Stimulated activated CD8-positive, alpha-beta memory T cell treated with anti-CD3 and anti-CD28 coated beads, Interleukin-4, amount 100 ng/mL, for 4 hours (primary cell): ENCODE measurements at places on chromosomes 6 and 20.

DNA sequence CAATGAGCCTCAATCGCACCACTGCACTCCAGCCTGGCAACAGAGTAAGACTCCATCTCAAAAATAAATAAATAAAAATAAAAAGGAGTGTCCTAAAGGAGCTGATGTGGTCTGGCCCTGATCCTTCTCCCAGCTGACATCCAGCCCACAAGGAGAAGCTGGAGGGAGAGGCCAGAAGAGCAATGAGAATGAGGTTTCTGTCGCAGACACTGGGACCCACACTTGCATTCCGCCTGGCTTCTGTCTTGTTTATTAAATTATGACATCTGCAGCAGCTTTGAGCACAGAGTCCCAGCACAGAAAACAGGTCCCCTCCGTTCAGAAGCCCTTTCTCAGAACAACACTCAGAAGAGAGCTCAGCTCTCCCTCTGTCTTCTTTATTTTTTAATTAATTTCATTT is 10.3 kb upstream of the E2F1 start:
- DNase-seq, result no peak

DNA sequence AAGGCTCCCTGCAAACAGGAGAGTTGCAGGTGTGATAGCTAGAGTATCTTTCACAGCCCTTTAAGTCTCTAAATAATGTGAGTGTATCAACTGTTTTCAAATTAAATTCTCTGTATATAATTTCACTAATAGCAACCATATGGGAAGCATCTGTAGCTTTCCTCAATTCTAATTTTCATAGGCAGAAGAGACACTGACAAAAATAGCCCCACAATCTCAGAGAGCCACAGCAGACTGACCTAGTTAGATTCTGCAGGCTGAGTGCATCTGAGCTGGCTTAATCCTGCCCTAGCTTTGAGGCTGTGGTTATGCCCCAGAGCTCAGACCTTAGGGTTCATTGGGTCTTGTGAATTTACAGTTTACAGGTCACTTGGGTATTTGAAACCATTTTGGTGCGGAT is 63.9 kb downstream of the MAP7 start:
- no peak for DNase-seq

DNA sequence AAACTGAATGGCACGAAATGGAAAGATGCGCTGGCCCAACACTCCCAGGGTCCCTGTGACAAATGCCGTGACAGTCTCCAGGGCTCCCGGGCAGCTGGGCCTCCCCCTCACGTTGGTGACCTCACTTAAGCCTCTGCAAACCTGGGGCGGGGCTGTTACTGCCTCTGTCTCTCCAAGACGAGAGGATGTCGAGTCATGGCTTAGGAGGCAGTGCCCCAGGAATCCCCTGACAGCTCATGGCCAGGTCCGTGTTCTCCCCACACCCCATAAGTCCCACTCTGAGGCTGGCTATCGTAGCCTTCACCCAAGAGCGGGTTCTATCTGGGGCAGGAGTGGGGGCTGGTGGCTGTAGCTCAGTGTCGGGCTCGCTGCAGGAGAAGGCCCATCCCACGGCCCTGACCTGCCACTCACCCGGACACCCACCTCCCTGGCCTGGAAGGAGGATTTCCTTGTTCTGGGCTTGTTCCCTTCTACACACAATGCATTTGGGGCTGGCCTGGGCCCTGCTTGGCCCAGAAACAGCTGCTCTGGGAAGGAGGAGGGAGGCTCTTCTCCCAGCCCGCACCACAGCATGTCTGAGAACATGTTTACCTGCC is 5.6 kb upstream of the RPS21 start:
- no peak for DNase-seq

DNA sequence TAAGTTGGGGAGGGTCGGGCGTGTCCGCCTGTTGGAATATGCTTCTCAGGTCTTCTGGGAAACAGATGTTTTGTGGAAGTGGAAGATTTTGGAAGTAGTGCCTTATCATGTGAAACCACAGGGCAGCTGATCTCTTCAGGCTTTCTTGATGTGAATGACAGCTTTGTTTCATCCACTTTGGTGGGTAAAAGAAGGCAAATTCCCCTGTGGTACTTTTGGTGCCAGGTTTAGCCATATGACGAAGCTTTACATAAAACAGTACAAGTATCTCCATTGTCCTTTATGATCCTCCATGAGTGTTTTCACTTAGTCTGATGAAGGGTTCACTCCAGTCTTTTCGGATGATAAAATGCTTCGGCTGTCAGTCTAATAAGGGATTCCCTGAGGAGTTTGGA is 4.6 kb downstream of the IRF4 start:
- DNase-seq, result no peak

DNA sequence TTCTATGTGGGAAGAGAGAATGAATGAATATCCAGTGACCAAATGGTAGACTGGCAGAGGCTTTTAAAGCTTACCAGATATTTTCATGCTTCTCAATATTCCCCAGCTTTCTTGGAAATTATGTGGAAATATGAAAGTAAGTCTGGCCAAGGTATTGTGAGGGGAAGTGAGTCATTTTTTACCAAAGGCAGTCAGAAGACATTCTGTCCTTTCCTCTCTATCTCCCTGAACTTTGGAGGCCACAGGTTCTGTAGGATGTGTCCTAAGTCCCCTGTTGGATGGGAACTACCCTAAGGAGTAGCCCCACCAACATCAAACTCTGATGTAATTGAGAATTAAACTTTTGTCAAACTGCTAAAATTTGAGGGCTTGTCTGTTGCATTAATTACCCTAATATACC is 593.8 kb upstream of the NRSN1 start:
- DNase-seq, result no peak

GRCh38 chr6:31175971-31176370 is 5.5 kb upstream of the POU5F1 start:
- no peak for DNase-seq

GRCh38 chr6:163201855-163202254 is 212.7 kb upstream of the QKI start:
- DNase-seq, result no peak

DNA sequence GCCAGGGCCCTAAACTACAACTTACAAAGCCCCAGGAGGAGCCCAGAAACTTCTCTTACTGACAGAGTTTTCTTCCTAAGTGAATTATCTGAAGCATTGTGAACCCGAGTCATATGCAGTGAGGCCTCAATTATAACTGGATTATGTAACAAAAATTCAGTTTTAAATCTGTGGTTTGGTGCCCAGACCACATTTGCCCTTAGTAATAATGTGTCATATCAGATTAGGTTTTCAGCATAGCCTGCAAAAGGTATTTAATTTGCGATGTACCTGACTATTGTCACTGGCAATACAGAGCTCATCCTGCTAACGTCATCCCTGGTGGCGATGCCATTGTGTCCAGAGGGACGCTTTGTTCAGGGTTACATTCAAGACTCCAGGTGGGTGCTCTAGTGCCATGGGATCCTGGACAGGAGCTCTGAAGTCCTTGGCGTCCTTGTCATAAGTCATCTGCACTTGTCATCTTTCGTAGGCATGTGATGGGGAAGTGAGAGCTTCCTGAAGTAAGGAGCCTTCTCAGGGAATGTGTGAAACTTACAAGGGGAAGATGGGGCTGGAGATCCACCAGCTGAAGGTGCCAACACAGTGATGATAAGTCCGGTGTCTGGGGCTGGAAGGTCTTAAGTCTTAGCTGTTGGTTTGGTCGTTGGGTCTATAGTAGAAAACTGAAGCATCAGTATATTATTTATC is 65.1 kb downstream of the HIVEP1 start:
- DNase-seq, result no peak

DNA sequence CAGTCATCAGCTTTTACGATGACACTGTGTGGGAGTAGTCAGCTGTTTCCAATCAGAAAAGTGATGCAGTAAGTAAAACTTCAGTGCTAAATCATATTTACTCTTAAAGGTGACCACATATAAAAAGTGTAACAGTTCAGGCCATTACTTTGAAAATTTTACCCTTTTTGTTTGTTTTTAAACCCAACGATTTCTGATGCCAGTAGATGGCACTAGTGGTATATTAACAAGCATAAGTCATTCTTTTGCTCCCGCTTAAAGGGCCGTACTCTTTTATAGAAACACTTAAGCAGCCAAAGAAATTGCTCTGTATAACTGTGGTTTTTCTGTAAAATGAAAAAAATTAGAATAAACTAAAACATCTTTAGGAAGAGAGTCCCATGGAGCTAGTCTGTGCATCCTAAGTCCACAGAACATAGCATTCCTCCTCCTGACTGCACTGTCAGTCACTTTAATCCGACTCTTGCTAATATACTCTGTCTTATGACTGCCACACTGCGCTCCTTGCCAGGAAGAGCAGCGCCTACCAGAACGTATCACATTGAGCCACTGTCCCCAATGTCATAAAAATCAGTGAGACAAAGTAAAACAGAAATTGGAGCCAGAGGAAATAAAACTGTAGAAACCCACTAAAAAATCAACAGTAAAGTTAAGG is 25.0 kb downstream of the HEBP2 start:
- DNase-seq, result no peak

- no peak for DNase-seq
Measured at GRCh38 chr20:25116739-25117458, 35.0 kb upstream of the VSX1 start.

DNA sequence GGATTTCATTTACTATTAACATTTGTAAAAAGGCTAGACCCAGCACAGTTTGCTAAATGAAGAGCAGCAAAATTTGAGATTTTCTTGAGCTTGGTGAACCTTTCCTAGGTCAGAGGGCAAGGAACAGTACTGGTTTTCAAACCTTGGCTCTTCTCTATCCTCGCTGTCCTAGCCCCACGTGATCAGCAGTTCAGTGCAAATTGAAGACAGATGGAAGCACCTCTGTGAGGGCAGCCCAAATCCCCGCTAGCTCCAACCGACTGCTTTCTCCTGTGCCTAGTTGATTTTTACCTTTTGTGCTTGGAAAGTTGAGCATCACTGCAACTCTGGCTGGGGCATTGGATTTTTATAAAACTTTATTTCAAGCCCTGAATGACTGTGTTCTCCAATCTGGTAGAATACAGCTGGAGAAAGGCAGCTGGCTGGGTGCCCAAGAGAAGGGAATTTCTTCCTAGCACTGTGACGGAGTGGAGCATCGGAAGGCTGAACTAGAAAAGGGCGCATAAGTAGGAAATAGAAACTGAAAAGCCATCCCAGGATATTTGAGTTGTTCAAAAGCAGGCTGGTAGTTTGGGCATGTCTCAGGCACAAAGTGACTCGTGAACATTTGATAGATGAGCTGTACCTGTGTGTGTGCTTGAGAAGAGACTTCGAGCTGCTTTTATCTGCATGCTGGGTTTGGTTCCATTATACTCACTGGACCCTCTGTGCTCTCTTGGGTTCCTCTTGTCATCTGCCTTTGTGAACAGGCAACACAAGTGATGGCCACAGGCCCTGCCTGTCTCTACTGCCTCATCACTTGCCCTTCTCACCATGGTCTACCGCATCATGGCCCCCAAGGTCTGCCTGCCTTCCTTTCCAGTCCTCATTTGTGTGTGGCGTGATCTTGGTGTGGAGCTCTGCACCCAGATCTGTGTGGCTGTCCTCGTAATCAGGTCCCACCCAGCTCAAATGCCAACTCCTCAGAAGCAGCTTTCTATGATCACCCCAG is 2.3 kb downstream of the RNF114 start:
- DNase-seq, result no peak

DNA sequence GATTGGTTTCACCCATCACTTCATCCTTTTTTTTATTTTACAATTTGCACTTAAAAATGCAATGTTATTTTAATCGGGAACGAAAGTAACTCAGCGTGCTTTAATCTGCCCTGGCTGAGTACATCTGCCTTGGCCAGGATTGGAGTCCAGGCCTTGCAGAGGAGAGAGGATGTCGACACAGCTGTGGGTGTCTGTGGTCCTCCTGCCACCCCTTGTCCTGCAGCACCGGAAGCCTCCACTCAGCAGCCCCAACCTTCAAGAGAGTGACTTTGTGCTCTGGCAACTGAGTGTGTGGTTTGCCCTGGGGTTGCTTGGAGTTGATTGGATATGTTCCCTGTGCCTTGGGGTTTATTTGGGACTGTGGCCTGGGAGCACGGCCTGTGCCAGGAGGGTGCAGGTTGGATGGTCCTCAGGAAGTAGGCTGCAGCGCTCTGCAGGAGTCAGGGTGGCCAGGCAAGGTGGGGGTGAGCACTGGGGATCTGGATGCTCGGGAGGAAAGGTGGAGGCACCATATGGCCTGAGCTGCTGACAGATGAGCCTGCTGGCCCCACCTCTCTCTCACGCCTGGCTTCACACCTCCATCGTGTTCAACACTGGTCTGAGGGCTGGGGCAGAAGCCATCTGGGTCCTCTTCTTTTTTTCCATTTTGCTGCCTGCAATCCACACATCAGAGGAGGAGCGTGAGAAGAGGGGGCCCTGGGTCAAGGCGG is 4.3 kb downstream of the MYT1 start:
- DNase-seq, result no peak

- DNase-seq, result no peak
Measured at GRCh38 chr6:37622646-37623071, 75.0 kb downstream of the MDGA1 start.

GRCh38 chr6:145903356-145904102 is 60.6 kb downstream of the SHPRH start:
- DNase-seq, result no peak

DNA sequence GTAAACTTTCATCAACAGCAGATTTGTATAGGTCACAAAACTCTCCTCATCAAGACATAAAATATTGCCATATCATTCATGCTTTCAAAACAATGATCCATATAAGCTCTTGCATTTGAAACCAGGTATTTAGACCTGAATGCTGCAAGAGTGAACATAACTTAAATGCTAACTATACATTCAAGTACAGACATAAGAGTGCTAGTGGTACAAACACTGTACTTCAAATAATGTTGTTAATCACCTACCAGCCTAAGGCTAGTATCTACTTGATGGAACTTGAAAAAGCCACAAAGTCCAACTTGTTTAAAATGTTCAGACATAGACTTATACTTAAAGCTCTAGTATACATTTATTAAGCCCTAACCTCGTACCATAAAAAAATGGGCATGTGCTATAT is 16.0 kb upstream of the GSTA2 start:
- DNase-seq, result no peak

DNA sequence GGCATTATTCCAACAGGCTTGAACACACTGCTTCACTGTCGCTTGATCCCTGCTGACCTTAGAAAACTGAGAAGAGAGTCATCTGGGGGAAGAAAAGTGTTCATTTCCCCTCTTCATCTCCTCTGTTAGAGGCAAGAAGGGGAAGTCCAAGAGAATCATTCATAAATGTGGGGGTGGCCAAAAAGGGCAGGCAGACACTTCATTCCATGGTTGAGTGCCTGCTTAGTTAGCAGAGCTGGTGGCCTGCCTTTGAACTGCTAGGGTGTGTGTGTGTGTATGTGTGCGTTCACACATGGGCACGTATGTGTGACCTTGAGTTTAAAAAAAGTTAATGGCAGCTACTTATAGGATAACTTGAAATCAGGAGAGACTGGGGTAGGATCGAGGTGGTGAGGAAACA is 39.4 kb upstream of the RFPL4B start:
- DNase-seq, result no peak

- DNase-seq, result no peak
Measured at GRCh38 chr20:64256282-64256935, 861 bp downstream of the PCMTD2 start.

GRCh38 chr6:89291256-89291819 is 23.8 kb downstream of the GABRR2 start:
- DNase-seq, result no peak

GRCh38 chr6:147065786-147066185 is 138.4 kb upstream of the STXBP5 start:
- no peak for DNase-seq

GRCh38 chr6:139275279-139276055 is 16.3 kb downstream of the TXLNB start:
- no peak for DNase-seq

GRCh38 chr6:166989427-166990032 is 9.7 kb upstream of the CEP43 start:
- no peak for DNase-seq
